ENCODE measurements at places on chromosomes 4 and X.

GRCh38 chrX:37872303-37872655, 24.9 kb upstream of the DYNLT3 start:
- DNase-seq: no peak

- DNase-seq: no peak
These were observed 28.7 kb upstream of the STOX2 start for GRCh38 chr4:183876268-183876934.

DNA sequence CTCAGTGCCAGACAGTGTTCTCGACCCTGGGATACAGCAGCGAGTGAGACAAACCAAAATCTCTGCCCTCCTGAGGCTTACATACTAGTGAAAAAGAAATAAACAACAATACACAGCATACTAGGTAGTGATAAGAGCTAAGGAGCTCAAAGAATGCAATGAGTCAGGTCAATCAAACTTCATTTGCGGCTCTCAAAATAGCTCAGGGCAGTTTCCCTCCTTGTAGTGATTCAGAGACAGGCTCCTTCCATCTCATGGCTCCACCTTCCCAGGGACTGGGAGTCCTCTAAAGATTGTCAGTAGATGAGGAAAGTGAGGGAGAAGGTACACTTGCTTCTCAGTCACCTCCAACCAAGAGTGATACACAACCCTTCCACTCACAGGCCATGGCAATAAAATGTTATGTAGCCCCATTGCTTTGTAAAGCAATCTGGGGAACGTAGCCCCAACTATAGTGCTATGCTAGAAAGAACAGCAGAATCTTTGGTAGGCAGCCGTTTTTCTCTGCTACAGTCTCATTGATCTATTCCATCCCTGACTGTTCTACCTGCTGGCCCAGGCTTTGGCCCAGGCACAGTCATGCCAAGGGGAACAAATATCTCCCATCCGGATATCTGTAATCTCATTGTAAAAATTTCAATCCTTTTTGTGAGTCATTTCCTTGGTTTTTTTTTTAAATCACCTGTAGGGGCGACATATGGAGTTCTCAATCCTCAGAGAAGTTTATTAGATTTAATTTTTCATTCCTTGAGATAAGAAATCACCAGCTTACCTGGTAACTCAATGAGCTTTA, 183.1 kb upstream of the S100G start:
- no peak for DNase-seq

- DNase-seq: no peak
These were observed 37.2 kb downstream of the CXCL8 start for GRCh38 chr4:73777612-73778011.

DNA sequence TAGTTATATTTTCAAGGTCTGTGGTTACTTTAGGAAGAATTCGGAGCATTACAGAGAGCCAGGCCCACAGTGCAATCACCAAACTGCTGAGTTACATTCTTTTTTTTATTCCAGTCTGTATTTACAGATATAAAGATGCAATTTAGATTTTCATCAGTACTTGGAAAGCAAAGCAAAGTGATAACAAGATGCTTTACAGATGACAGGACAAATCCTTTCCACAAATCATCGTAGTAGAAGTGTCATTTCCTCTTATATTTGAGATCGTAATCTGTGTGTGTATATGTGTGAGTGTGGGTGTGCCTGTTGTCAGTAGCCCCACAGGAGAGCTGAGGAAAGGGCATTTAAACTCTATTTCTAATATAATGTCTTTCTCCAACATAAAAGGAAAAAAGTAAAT, 1893.7 kb downstream of the STIM2 start:
- no peak for DNase-seq

DNA sequence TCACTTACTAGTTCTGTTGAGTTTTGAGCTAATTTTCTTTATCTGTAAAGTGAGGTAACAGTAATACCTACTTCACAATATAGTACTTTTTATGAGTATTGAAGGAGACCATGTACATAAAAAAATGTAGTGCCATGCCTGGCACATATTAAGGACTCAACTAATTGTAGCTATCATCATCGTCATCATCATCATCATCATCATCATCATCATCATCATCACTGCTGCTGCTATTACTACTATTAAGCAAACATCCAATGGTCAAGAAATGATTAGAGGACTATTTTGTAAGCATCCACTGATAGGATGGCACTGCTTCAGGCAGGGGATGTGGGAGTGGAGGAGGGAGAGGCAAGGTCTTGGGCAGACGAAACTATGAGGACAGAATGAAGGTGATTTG, 47.4 kb upstream of the GPR101 start:
- DNase-seq: no peak

GRCh38 chr4:74934888-74935287, 2.0 kb downstream of the PARM1 start:
- DNase-seq: no peak
